ENCODE measurements at places on chromosomes 16 and 17. TPM values are rescaled to one million over a fixed set of nuclear protein-coding genes. Genes with fewer than 3 reads are reported as not detected.

DNA sequence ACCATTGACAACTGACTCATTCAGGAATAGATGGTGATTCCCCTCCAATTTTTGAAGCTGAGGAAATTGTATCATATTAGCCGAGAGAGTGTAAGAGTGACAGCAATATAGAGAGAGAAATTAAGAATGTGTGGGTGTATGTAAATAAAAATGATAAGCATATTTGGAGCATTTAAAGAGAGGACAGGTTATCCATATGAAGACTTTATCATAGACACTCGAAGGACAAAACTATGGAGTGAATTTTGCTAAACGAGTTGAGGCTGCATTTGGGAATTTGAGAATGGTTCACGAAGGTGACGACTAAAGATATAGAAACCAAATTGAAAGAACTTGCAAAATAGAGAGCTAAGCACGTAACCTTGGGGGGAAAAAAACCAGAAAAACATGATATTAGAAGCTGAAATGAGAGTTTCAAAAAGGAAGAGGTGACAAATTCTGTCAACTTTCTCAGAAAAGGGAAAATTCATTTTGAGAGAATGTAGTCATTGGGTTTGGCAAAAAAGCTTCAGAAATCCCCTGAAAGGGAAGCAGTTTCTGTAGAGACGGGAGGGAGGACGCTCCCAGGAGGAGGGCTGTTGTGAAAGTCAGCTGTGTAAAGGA is 129.7 kb downstream of the KCNJ2 start:
- DNase-seq: no peak

- DNase-seq: no peak
These were observed 10.5 kb upstream of the KRT19 start for GRCh38 chr17:41538565-41538991.

DNA sequence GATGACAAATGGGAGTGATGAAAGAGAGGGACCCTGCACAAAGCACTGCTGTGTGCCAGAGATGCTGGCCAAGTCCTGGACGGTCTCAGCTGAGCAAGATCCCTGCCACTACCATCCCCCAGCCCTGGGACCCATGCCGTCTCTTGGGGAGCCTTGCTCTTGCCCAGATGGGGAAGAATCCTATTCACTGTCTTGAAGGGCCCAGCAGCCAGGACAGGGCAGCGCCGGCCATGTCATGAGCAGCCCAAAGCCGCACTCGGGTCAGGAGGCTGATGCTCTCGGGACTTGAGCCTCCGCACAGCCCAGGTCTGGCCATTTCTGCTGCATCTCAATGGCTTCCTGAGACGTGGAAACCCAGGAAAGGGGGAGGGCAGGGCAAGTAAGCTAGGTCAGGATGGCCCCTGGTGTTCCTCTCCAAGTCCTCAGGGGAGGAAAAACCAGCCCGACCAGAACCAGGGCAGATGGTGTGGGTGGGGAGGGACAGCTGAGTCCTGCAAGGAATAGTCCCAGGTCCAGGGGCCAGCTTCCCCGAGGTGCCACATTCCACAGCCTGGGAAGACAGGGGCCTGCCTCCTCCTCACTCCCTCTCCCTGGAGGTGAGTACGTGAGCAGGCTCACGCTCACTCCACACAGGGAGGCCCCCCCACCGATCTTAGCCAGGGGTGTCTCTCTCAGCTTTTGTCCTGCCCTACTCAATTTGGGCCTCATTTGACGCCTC is 7.8 kb upstream of the KRT19 start:
- no peak for DNase-seq

- no peak for DNase-seq
These were observed 14.4 kb downstream of the GJD3 start for GRCh38 chr17:40349895-40350688.

DNA sequence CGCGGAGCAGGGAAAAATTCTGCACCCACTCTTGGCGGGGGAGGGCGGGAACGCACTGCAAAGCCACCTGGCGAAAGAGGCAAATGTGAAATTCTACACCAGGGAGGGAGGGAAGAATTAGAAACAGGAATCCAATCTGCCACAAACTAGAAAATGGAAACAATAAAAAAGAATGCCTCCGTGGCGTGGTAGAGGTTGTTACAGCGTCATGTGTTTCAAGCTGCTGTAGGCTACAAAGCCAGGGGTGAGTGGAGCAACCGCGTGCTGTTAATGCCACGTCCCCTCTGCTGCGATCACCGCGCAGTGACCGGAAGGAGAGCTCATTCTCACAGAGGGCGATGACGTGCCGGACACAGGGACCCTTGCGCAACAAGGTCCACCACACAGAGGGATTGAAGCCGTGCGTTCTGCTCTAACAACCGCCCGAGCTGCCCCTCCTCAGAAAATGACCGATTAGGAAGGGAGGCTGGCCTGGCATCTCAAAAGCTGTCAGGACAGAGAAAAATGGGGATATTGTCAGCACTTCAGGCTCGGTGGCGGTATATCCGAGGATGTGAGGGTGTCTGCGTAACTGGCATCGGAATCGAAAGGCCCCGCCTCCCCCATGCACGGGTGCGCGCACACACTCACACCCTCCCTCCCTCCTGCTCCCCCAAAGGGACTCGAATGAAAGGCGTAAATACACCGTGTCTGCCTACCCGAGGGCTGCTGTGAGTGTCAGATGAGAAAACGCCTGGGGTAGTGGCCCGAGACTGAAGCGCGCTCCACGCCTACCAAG is 70.8 kb upstream of the TNRC6C start:
- peak; percentile 86 for DNase-seq

DNA sequence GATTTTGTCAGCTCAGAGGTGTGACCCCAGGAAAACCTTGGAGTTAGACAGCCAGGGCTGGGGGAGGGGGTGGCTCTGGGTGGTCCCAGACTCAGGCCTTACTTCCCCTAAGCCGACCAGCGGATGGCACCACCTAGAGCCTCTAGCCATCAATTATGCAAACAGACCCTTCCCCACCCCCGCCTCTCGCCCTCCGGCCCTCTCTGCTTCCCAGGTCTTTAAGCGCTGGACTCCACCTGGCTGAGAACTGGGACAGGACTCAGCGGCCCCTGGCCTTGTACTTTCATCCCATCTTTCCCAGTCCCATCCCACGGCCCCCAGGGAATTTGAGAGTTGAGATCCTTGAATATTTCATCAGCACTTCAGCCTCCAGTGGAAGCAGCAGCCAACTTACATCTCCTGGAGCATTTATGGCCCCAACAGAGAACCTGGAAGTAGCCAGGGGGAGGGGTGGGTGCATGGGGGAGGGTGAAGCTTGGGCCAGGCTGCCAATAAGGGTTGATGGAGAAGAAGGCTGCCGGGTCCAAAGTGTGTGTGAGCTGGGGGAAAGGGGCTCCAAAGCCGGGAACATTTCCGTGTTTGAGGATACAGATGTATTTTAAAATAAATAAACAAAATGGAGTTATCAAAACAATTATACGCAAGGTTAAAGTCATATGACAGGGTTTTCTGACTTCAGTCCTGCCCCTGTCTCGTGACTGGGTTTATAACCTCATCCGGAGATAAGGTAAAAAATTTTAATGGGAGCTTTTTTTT is 7.5 kb upstream of the JUP start:
- peak; percentile 64 for DNase-seq

DNA sequence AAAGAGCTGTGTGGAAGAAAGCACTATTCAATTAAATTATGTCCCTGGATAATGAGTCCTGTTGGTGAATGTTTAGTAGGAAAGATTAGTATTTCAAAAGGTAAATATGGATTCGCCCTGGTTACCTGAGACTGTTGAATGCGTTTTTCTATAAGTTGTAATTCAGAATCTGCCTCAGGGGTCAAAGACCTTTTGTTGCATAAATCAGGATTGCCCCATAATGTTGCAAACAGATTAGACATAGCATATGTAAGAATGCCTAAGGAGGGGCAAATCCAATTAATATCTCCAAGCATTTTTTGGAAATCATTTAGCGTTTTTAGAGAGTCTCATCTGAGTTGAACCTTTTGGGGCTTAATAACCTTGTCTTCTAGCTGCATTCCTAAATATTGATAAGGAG is 70.1 kb upstream of the ARL4D start:
- DNase-seq: no peak

GRCh38 chr17:77286641-77287431 is 146.1 kb downstream of the SEC14L1 start:
- DNase-seq: no peak

Gene SOCS1
- total RNA-seq: 7.6 TPM

Gene TNS4
- total RNA-seq: 0.09 TPM

Gene MED1
- total RNA-seq: 49.6 TPM

Data from uterus (tissue), 4 donors.